ENCODE measurements at places on chromosomes 3 and 15.

- H3K36me3 ChIP-seq: no peaks in the 10 kb centered on the region
- no peaks in the 10 kb centered on the region for H3K27me3 ChIP-seq
- H3K4me1 ChIP-seq: no peaks in the 10 kb centered on the region
- H3K4me3 ChIP-seq: no peak overlapping the region
These were observed 47.4 kb downstream of the WNT5A start for GRCh38 chr3:55439657-55440056.

GRCh38 chr3:124217542-124217941, 225.6 kb upstream of the ROPN1 start:
- no peak overlapping the region for H3K4me3 ChIP-seq
- no peaks in the 10 kb centered on the region for H3K36me3 ChIP-seq

DNA sequence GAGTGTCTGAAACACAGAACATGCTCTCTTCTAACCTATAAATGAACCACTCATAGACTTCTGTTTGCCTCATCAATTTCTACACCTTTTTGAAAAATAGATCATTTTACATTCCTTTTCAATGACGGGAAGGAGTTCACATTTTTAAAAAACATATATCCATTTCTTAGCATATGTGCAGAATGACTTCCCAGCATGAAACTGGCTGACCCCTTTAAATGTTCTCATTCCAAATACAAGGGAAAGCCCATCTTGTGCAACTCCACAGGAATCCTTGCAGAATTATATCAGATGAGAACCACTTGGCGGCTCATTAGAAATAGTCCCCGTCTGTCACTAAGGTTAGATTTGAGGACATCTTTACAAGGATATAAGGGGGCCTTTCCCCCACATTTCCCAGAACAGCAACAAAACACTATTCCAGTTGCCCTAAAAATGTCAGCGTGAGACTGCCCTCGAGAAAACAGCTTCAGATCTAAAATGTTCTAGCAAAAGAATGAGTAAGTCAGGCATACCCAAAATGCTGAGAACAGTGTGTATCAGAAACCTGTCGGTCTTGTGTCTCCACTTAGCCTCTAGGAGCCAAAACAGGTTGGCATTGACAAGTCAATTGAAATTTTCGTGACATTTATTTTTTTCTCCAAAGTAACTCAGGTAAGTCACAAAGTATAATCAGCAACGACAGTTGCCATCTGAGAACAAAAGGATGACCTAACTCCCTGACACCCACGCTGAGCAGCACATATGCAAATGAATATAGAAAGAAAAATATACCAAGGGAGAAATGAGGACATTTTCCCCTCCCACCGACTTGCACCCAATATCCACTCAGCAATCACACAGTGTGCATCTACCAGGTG, 63.1 kb downstream of the FOXP1 start:
- DNase-seq: no peak
- no peak overlapping the region for H3K27ac ChIP-seq
- H3K4me3 ChIP-seq: no peak overlapping the region
- peaks cover 2% of the 10 kb centered on the region for H3K4me1 ChIP-seq
- H3K27me3 ChIP-seq: no peaks in the 10 kb centered on the region

DNA sequence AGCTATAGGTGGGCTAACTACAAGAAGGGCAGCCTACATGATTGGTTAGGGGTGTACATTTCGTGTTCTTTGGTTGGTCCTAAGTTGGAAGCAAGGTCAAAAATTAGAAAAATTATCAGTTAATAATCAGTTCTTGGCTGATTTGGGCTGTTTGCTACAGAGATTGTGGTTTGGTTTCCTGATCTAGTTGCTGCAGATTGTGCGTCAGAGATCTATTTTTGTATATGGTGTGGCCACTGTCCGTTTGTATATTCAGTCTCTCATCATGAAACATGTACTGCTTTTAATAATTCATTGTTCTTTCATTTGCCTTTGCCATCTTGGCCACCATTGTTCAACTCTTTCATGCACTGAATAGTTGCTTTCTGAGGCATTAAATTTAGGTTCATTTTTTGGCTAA, 80.9 kb downstream of the LRRC3B start:
- H3K4me1 ChIP-seq: no peaks in the 10 kb centered on the region
- no peak overlapping the region for H3K4me3 ChIP-seq
- no peak overlapping the region for H3K27ac ChIP-seq
- no peaks in the 10 kb centered on the region for H3K27me3 ChIP-seq
- DNase-seq: no peak

DNA sequence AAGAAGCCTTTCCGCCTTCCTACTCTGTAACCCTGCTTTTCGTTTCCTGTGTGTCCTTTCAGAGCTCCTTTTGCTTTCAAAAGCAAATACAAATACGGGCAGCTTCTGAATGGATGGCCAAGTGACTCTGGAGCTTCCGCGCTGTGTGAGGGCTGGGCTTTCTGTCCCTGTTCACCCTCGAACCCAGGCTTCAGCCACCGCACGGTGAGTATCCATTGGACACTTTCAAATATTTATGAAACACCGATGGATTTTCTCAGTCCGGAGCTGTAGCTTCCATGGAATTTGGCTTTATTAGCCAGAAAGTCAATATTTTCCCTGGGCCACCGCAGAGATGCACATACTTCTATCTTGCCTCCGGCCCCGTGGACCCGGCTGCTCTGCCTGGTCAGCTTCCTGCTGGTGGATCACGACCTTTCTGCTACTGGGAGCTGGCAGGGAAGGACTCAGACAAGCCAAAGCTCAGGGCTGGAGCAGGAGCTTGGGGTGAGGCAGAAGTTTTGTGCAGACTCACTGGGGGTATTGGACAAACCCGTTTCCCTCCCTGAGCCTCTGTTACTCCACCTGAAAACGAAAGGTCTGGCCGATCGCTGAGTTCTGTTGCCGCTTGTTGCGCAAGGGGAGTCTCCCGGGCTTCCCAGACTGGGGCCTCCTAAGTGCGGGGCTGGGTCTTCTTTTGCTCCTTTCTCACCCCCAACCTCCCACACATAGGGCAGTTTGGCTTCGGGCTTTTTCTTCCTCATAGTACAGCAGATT, 63.6 kb downstream of the LINGO1 start:
- no peak for DNase-seq
- no peak overlapping the region for H3K4me3 ChIP-seq
- no peaks in the 10 kb centered on the region for H3K36me3 ChIP-seq
- no peaks in the 10 kb centered on the region for H3K27me3 ChIP-seq
- H3K27ac ChIP-seq: no peak overlapping the region

DNA sequence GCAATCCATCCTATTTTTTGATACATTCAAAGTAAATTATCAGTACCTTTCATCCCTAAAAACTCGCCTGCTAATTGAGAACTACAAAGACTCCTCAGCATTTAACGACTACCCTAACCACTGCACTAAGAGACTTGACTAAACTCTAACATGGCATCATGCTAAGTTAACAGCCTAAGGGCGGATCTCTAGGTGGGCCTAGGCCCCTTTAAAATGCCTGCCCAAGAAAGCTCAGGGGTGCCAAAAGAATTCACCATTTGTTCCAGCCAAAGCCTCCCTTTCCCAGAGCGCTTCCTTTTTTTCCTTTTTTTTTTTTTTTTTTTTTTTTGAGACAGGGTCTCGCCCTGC, 568 bp upstream of the NEK4 start:
- DNase-seq: no peak
- peaks cover 6% of the 10 kb centered on the region for H3K36me3 ChIP-seq
- H3K27ac ChIP-seq: peak overlapping the region; percentile 96
- H3K4me3 ChIP-seq: peak overlapping the region; percentile 94
- peaks cover 4% of the 10 kb centered on the region for H3K27me3 ChIP-seq
- H3K4me1 ChIP-seq: peaks cover 21% of the 10 kb centered on the region
